NCI-H345 (cell line): ENCODE measurements at places on chromosomes 1 and 21.

DNA sequence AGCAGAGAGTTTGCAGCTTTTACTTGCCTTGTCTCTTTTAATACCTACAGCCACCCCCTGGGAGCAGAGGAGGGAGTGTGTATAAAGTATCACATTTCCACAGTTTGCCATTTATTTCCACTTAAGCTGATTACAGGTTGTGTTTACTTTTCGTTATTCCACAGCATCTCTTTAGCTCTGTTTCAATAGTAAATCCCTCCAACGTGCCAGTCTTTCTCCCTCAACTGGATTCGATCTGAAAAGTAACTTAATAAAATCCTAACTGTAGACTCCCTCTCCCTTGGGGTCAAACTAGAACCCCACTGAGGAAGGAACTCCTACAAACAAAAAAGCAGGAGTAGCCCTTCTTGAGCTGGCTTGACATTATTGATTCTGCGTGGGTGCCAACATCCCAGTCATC lies 3.1 kb upstream of the FCGR2A start:
- DNase-seq = no peak

DNA sequence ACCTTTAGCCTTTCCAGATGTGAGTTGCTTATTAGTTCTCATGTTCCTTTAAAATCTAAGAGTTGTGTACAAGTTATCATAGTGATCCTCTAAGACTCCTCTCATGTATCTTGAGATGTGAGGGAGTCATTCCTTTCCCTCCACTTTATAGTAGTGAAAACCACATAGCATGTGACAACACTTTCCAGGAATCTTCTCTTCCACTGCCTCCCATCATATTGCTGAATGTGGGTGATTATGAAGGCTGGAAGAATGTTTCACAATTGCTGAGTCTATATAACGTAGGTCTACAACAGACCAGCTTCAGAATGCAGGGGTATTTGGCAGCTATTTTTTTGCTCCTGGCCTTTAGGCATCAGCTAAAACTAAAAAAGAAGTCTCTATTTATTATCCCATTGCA lies 44.7 kb upstream of the LRRC7 start:
- DNase-seq = no peak

DNA sequence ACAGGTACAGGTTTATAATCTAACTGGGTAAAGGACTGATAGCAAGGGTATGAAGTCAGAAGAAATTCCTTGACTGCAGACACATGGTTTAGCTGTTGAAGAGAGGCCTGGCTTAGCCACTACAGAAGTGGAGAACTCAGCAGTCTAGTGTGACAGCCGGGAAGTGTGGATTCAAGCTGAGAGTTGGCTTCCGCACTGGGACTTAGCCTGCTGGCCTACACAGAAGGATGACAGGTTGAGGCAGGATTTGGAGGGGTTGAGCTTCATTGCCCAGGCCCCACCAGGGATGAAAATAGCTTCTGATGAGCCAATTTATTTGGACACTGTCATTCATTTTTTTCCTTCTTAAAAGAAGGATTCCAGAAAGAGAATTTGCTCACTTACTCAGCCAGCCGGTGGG lies 284.4 kb downstream of the PCP4 start:
- no peak for DNase-seq

DNA sequence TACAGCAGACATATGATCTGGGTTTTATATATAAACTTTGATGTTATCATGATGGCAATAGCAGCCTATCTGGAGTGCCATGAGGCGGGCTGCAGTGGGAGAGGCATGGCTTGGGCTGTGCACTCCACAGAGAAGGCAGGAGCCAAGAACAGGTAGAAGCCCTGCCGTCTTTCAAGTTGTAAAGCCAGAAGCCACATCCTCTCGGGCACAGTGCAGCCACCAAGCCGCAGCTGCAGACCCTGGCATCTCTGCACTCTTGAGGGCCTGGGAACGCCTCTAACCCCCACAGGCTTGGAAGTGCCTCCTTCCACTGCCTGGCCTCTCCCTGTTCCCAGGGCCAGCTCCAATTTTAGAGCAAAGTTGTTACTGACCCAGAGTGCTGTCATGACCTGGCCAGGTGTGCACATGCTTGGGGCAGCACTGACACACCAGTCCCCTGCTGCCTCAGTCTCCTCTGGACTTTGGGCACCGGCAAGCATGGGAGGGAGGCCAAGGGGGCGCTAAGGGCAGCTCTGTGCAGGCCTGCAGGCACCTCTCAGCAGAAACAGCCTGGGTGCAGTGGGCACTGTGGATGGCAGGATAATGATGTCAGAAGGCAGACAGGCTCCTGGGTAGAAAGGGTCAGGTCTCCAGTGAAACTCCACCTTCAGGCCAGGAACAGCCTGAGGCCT lies 1619.8 kb upstream of the PRMT6 start:
- no peak for DNase-seq

DNA sequence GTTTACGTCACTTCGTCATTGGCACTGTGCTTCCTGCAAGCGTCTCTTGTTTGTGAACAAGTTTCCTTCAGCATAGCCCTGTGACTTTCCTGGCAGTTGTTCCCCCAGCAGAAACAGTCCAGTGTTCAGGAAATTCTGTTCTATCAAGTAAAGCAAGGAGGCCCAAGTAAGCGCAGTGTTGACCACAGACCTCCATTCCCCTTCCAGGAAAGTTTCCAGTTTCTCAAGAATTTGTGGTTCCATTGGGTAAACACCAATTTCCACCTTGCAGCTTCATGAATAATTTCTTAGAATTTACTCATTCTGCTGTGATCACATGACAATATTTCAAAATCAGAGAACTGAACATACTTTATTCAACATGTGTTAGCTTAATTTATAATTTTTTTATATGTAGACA lies 88.5 kb upstream of the ETV3 start:
- DNase-seq = no peak

GRCh38 chr1:243287652-243288051 lies 31.8 kb downstream of the SDCCAG8 start:
- no peak for DNase-seq

DNA sequence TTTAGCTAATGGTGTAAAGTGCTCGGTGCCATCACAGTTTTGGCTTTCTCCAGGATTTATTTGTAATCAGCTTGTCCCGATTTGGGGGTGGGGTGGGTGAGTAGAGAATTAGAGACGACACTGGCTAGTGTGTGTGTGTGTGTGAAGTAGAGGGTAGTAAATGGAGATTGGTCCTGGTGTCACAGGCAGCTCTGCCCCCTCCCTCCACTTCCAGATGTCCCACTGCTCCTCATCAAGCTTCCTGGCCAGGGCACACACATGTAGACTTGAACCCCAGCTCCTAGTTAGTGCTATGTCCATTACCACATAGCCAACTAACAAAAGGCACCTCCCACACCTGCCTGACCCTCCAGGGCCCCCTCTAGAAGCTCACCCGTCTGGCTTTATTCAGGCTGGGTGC lies 3.2 kb downstream of the TRNP1 start:
- DNase-seq = no peak

DNA sequence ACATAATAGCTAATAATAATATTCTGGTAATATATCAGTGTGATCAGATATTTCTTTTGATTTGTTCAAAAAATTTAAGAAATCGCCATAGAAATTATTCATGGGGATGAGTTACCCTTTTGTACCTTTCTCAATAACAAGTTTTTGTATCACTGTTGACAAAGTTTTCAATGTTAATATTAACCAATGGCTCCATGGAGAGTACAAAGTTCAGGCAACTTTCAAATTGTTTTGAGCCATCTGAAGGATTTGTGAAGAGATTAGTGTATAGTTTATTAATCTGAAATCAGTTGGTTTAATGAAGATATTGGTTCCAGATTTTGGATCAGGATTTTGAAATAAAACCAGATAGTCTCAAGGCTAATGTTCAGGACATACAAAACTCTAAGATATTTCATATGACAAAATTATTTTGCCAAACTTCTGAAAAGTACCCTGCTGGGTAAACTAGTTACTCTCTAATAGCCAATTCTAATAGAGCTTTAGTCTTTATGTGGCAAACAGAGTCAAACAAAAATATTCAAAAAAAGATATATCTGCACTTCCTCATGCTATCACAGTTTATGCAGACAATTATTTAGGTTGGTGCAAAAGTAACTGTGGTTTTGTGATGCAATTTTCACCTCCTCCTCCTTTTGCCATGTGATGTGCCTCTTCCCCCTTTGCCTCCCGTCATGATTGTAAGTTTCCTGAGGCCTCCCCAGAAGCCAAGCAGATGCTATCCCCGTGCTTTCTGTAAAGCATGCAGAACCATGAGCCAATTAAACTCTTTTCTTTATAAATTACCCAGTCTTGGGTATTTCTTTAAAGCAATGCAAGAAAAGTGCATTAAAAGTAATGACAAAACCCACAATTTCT lies 1105.0 kb downstream of the PLA2G4A start:
- no peak for DNase-seq

GRCh38 chr1:47859092-47859743 lies 138.0 kb downstream of the TRABD2B start:
- DNase-seq = no peak

DNA sequence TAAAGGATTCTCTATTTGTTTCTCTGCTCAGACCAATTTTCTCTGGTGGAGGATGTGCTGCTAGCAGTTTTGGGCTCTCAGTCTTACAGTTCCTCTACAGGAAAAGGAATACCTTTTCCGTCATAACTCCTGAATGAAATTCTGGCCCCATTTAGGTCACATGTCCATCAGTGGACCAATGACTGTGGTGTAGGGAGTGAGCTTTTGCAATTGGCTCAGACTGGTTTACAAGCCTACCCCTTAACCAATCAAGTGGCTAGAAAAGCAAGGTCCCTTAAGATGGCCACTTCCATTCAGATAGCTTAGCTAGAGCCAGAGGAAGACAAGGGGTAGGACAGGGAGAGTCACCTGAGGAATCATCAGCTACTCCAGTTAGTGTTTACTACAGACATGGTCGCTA lies 16.4 kb upstream of the ZNF281 start:
- no peak for DNase-seq

GRCh38 chr1:31753707-31754349 lies 10.3 kb downstream of the ADGRB2 start:
- DNase-seq = peak; percentile 93

DNA sequence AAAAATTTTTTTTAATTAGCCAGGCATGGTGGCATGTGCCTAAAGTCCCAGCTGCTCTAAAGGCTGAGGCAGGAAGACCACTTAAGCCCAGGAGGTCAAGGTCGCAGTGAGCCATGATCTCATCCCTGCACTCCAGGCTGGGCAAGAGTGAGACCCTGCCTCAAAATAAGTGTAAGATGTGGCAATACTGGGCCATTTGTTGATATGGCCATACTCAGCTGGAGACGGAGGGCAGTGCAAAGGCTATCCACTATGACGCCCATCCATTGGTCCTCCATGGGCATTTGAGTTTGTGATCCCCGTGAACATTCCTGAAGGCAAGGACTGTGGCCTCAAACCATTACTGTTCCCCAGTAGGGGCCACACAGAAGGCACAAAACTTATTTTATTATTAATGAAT lies 1.5 kb downstream of the CASP9 start:
- DNase-seq = no peak

DNA sequence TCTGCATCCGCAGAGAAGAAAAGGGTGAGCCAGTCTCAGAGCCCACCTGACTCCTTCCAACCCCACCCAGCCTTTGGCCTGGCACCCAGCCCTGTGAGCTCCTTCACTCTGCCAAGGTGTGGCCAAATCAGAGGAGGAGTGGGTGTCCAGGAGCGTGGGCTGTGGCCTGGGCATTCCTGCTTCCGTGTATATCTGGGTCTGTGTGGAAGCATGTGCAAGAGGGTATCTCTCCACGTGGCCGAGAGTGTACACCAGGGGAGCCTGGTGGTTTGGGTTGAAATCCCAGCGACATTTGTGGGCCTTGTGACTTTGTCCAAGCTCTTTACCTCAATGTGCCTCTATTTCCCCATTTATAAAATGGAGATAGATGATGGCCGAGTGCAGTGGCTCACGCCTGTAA lies 29.8 kb downstream of the CDCP2 start:
- no peak for DNase-seq

DNA sequence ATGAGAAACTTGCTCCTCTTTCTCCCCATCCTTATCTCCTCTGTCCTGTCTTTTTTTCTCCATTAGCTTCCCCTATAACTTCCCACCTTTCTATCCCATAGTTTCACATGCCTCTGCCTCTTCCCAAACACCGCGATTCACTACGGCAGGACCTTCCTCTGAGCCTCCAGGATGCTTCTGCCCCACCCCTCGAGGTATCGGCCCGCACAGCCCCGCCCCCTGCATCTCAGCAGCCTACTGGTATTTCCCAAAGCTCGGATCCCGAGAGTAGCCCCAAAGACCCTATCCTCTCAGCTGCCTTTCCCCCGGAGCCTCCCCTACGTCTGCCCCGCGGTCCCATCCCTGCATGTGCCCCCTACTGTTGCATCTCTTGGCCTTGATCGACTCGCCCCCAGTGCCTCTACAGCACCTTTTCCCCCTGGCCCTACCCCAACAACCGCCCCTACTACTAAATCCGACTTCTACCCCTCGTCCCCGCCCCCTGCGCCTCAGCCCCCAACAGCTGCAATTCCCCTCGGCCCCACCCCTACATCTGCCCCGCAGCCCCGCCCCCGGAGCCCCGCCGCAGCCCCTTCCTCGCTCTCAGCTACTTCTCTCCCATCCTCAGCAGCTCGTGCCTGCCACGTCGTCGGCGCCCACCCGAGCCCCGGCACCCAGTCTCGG lies 512 bp downstream of the PIAS3 start:
- DNase-seq = peak; percentile 78

DNA sequence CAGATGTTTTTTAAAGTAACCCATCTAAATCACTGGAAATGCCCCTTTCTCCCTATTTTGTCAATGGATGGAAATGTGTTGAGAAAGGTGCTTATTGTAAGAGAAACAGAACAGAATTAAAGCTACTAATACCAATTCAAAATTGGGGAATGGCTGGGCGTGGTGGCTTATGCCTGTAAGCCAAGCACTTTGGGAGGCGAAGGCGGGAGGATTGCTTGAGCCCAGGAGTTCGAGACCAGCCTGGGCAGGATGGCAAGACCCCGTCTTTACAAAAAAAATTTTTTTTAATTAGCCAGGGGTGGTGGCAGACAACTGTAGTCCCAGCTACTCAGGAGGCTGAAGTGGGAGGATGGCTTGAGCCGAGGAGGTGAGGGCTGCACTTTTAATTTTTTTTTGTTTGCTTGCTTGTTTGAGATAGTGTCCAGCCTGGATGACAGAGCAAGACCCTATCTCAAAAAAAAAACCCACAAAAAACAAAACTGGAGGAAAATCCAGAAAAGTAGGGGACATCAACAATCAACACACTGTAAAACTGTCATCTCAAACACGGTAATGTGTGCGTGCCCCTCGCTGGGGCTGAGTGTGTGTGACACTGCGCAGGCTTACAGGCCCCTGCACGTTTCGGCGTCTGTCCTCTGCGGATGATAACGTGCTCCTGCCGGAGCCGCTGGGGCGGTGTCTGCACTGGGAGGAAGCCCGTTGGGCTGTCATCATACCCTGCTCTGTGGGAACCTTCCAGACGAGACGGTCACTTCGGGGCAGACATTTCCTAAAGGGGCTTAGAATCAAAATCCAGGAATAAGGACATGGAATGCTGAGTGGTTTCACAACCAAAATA lies 11.6 kb upstream of the POFUT2 start:
- no peak for DNase-seq

GRCh38 chr21:39918558-39918957 lies 51.3 kb downstream of the PCP4 start:
- DNase-seq = no peak

- no peak for DNase-seq
Observed at GRCh38 chr1:69747207-69747606, 179.5 kb downstream of the LRRC7 start.

GRCh38 chr1:38718031-38718430 lies 141.5 kb downstream of the RRAGC start:
- DNase-seq = no peak
